ENCODE measurements at places on chromosomes 16 and 17. TPM values are rescaled to one million over a fixed set of nuclear protein-coding genes. Genes with fewer than 3 reads are reported as not detected.

UBB gene
- 744 TPM for total RNA-seq

SGCA gene
- not detected for total RNA-seq

HNF1B gene
- total RNA-seq: not detected

UTP4 gene
- 52.8 TPM for total RNA-seq
